SW 1271 (cell line): ENCODE measurements at places on chromosomes 7 and 10.

GRCh38 chr7:12896316-12896715 lies 208.9 kb downstream of the ARL4A start:
- no peak for DNase-seq

GRCh38 chr10:73406846-73407245 lies 7.0 kb downstream of the ANXA7 start:
- DNase-seq, result no peak

DNA sequence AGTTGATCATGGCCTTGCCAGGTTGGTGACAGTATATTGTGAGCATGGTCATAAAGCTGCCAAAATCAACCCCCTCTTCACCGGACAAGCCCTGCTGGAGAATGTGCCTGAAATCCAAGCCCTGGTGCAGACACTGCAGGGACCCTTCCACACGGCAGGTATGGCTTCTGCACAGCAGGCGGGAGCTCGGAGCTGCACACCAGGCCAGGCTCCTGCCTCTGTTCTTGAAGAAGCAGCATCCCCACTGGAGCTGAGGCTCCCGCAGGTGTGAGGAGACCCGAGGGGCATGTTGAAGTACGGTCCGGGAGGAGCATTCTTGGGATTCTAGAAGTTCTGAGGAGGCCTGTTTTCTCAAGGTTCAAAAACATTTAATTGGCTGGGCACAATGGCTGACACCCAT lies 12.7 kb downstream of the DHTKD1 start:
- no peak for DNase-seq

GRCh38 chr7:143236408-143236990 lies 14.7 kb downstream of the TAS2R40 start:
- no peak for DNase-seq

DNA sequence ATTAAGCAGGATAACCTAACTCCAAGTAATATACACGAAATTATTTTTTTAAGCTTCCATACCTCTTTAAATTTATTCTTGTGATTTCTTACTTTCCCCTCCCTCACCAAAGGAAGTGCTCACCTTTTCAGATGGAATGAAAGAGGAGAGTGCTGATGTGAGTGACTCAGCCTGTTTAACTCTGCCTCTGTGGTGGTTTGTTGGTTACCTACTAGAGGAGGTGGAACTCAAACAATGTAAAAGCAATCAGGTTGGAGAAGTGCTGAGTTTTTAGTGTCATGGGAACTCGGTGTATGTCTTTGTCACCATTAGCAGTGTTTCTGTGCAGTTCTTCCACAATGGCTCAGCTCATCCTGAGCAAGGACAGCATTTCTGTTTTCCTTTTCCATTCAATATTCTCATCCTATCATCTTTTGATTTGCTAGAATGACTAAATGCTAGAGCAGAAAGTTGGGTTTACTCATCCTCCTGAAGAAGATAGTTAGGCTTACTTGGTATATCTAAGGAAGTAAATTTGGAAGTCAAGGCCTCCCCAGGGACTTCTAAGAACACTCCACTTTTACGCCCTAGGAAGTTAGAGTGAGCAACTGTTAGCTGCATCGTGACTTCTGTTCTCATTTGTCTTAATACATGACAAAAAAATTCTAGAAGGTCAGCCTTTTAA lies 6.0 kb downstream of the ADD3 start:
- DNase-seq, result no peak

GRCh38 chr7:44530990-44531389 lies 10.1 kb downstream of the NPC1L1 start:
- DNase-seq, result no peak

- no peak for DNase-seq
Measured at GRCh38 chr10:24416248-24416647, 207.3 kb downstream of the KIAA1217 start.

DNA sequence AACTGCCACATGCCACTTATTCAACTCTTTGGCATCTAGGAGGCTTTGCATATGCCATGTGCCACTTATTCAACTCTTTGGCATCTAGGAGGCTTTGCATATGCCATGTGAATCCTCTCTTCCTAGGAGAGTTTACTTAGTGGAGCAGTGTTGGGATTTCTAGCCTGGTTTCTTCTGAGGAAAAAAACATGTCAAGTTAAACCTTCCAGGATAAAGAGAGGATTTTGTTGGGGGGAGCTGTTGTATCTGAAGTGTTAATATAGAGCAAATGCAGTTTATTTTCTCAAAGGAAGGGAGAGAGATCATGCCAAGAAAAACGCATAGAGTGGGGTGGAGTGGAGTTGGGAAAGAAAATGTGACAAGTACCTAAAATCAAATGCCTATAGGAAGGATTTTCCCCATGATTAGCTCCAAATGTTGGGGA lies 91.5 kb downstream of the MCU start:
- no peak for DNase-seq

DNA sequence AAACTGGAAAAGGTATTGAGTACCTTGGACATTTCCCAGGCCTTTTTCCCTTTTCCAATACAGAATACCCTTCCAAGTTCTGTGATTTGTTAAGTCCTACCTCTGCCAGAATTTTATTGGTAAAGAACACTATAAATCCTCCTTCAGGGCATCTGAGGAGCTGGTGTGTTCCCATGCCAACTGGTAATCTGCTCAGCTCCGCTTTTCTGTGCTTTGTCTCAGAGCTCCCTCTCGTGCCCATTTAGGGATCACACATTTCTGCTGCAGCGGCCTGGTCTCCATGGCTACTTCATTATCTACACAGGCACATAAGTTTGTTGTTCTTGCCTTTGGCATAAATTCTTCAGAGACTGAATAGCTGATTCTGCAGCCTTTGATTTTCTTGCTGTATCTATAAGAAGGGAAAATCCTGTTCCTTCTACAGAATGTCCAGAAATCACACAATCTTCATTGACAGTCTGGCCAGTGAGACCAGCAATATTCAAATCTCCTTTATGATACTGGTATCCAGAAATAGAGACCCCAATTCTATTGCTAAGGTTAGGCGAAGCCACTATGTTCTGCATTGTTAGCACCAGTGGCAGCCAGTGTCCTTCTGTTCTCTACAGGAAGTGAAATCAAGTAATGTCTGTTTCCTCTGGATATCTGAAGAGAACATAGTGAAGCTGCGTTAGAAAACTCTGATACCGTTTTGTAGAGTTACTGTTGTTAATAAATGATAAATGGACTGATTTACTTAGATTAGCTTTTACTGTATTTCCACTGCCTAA lies 51.9 kb downstream of the DENND11 start:
- peak; percentile 24 for DNase-seq

DNA sequence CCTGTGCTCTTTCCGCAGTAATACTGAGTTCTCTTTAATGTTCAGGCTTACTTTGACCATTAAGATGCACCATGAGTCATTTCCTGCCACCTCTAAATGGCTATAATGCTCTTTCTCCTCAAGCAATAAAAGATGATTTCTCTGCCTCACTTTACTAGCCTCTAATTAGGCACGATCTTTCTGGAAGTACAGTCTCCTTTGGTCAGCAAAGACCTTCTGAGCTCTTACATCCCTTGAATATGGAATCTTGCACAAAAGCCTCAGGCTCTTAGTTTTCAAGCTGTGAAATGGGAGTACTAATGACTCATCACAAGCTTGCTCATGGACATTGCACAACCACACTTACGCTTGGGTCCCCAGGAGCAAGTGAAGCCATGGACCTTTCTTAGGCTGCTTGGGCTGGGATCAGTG lies 85.9 kb downstream of the FRMD4A start:
- DNase-seq, result no peak

- no peak for DNase-seq
Measured at GRCh38 chr7:26620352-26620751, 244.0 kb downstream of the SKAP2 start.

DNA sequence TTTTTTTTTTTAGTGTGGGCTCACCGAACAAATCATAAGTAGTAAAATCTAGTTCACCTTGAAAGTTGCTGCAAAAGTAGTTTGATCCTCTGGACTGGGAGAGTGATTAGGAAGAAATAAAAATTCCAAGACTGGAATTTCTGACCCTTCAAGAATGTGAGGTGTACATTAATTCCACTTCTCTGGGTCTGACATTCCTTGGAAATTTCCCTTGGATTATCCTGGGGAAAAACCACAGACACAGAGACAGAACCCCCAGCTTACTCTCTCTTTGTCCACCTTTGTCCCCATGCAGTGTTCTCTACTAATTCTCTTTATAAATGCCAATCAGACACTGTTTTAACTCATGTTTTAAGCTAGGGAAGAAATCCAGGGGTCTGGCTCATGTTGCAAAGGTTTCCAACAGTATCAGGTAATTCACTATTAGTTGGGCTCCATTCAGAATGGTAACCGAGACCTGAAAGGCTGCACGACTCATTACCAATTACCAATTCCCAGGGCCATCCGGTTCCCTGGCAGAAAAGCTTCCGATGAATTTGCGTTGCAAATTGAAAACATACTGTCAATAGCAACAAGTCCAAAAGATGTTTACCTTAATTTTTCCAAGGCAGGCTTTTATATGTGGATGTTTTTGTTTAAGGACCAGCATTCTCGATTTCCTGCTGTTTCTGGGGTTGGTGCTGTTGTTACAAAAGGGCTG lies 86.3 kb downstream of the BAMBI start:
- DNase-seq, result no peak

GRCh38 chr10:71068861-71069271 lies 143.5 kb upstream of the UNC5B start:
- DNase-seq, result no peak

DNA sequence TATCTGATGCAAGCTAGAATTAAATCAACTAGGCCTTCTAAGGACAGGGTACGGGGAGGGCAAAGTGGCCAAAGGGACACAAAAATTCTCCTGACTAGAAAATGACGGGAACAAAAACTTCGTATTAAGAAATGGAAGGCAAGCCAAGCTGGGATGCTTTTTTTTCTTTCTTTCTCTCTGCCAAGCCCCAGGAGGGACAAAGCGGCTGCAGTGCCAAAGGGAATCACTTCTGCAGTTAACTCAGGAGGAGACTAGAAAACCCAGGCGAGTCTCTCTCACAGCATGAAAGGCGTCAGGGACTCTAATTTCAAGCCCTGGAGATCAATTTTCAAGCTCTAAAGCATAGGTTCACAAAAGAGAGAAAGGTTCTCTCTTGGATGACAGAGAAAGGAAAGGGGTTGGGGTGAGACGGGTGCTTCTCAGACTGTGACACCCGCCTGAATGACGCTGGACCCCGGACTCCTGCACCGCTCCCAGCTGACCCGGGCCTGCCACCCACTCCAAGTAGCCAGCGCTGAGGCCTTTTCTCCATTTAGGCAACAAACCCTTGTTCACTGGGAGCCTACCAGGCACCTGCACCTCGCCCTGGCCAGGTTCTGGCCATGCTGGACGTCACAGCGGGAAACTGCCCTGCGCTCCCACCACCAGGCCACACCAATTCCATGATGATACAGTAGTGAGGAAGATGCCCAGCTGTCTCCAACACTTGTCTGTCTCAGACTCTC lies 56.5 kb downstream of the KIAA1549 start:
- DNase-seq, result no peak

- DNase-seq, result no peak
Measured at GRCh38 chr10:120802935-120803334, 48.2 kb upstream of the WDR11 start.

DNA sequence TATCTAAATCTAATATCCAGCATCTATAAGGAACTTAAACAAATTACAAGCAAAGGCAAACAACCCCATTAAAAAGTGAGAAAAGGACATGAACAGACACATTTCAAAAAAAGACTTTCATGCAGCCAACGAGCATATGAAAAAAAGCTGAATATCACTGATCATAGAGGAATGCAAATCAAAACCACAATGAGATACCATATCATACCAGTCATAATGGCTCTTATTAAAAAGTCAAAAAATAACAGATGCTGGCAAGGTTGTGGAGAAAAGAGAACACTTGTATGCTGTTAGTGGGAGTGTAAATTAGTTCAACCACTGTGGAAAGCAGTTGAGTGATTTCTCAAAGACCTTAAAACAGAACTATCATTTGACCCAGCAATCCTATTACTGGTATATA lies 334.4 kb upstream of the CACNA2D1 start:
- no peak for DNase-seq

DNA sequence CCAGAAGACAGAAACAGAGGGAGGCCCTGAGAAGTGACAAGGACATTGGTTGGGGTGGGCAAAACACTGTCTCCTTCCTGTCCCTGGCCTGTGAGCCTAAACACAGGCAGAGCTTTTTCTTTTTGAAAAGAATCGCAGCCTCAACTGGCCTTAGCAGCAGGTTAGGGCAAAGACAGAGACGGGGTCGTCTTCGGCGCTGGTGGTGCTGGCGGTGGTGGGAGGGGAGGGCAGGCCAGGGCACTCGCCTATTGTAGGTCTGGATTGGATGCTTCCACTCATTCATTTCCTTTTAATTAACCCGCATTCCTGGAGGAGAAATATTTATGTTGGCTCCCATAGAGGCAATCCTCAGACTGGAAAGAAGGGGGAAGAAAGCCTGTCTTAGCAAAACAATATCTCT lies 22.6 kb downstream of the WNT8B start:
- no peak for DNase-seq

DNA sequence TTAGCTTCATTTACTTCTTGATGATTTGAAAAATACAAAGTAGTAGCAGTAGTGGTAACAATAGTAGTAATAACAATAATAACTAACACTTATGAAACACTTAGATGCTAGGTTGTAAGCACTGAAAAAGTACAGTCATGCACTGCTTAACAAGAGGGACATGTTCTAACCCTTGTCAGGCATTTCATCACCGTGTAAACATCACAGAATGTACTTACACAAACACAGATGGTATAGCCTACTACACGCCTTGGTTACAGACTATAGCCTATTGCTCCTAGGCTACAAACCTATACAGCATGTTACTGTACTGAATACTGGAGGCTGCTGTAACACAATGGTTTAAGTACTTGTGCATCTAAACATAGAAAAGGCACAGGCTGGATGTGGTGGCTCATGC lies 60.6 kb downstream of the PUS7 start:
- DNase-seq, result no peak

GRCh38 chr7:150980663-150981062 lies 2.5 kb upstream of the KCNH2 start:
- no peak for DNase-seq

DNA sequence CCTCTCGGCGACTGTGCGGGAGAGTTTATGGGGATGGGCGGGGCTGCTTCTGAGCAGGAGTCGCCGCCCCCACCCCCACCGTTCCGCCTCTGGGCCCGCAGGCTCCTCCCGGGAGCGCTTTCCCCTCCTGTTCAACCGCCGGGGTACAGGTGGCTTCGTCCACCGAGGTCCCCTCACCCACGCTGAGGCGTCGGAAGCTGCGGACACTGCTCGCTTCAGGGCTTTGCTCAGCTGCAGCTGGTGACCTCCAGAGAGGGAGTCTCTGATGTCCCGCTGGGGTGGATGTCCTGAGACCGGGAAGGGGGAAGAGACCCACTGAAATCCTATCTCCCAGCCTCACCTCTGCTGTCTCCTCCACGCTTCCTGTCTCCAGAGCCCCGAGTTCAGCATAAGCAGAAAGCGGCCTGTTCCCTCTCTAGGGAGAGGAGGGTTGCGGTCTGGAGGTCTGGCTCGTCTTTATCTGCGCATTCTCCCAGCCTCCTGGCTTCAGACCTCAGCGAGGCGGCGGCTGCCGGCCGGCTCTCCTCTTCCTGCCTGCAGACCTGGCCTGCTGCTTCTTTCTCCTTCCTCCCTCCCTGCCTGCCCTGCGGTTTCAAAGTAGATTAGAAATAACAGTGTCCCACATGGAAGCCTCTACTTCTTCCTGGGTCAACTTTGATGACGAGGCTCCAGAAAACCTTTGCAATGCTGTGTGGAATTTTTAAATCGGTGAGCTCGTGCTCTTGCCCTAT lies 1.8 kb downstream of the CYP2E1 start:
- DNase-seq, result no peak
